ENCODE measurements at places on chromosomes 13 and 19.

DNA sequence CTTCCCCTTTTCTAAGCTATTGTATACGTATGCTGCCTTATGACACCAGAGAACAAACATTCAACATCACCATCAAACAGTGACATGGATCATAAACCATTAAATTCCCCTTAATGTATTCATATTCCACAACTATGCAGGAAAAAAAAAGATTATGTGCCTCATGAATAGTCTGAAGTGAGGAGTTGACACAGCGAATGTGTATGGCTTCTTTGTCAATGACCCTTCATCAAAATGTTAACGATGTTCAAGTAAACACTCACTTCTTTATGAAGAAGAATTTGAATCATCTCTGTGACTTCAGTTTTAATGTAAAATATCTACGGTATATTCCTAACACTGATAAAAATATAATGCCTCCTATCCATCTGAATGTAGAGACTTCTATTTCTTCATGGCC, 44.6 kb downstream of the SMAD9 start:
- DNase-seq, result peak; percentile 1

- no peak for DNase-seq
These were observed 1140.3 kb upstream of the SLC10A2 start for GRCh38 chr13:104206450-104207044.

GRCh38 chr19:44689290-44690130, 9.4 kb upstream of the CEACAM16 start:
- DNase-seq, result peak; percentile 59

DNA sequence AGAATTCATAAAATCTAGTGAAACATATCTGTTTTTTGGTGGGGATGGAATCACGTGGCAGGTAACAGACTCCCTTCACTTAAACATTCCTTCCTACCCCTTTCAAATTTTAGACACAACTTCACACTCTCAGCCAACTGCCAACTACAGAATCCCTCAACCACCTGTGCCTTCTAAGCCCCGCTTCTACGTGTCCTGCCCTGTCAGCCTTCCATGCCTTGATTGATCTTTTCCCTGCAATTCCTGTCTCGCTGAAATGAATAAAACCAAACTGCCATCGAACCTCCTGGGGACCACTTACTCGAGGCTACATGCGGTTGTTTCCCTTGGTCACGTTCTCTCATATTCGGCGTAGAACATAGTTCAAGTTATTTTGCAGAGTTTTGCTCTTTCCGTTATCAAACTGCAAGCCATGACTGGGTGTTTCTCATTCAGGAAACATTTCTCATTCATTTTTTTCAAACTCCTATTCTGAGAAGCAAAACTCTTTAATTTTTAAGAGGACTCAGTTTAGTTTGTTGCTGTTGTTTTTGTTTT, 1.1 kb downstream of the ZNF625 start:
- DNase-seq, result no peak

GRCh38 chr19:20318616-20319015, 151.6 kb downstream of the ZNF486 start:
- no peak for DNase-seq

DNA sequence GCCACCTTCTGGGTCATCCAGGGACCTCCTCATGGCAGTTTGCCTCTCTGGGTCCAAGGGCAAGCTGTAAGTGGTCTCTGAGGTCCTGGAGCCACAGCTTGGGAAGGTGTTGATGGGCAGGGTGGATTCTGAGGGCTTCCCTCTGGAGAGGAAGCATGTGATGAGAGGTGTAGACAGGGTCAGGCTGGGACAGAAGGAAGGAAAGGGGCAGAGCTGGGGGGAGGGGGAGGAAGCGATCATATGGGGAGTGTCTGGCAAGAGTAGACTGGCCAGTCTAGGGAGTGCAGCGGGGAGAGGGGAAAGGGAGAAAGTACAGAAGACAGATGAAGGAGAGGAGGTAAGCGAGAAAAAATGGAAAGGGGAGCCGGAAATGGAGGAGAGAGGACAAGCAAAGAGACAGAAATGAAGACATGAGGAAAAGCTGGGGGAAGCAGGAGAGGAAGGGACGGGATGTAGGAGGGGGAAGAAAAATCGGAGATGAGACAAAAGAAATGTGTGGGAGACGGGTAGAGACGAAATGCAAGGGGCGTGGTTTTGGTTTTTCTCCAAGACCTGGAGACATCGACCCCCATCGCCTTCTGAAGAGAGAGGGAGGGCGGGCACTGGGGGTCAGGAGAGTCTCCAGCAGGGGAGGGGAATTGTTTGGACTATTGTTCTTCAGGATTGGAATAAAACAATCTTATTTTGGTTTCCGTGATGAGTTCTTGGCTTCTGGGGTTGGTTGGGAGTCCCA, 26.6 kb downstream of the ZSWIM9 start:
- DNase-seq, result no peak

- no peak for DNase-seq
These were observed 5.4 kb upstream of the LRFN1 start for GRCh38 chr19:39325778-39326665.

- DNase-seq, result no peak
These were observed 7.5 kb downstream of the ZNF331 start for GRCh38 chr19:53545271-53546065.

GRCh38 chr19:44587963-44588770, 25.2 kb upstream of the IGSF23 start:
- no peak for DNase-seq

DNA sequence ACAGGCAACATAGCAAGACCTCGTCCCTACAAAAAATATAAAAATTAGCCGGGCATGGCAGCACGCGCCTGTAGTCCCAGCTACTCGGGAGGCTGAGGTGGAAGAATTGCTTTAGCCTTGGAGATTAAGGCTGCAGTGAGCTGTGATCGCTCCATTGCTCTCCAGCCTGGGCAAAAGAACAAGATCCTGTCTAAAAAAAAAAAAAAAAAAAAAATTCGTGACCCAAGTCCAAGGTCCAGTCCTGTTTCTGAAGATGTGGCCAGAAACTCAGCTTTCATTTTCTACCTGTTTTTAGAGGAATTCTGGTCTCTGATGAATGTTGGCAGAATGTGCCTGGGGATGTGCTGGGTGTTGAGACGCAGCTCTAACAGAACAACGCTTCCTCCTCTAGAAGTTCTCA, 1.9 kb upstream of the PGPEP1 start:
- DNase-seq, result no peak

- DNase-seq, result no peak
These were observed 173.8 kb downstream of the EFNB2 start for GRCh38 chr13:106361621-106362020.

GRCh38 chr13:113186061-113186900, 22.2 kb downstream of the PCID2 start:
- DNase-seq, result no peak

DNA sequence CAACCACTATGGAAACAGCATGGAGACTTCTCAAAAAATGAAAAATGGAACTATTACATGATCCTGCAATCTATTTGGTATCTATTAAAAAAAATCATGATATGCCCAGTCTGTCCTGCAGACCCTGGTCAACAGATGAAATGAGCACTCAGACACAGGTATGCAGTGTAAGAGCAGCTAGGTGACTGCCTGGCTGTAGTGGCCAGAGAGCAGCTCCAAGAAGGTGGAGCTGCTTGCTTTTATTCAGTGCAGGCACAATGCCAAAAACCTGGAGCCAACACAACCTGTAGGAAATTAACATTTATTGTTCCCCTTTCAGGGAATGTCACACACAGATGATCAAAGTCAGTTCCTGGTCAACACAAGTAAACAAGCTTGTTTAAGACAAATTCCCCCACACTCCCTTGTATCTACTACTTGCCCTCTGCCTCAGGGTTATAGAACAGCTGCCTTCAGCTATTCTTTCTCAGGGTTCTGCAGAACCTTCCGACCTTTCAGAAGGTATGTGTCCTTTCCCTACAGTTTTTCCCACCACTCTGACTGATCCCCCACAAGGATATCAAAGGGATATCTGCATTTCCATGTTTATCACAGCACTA, 933.7 kb upstream of the SLITRK5 start:
- no peak for DNase-seq

DNA sequence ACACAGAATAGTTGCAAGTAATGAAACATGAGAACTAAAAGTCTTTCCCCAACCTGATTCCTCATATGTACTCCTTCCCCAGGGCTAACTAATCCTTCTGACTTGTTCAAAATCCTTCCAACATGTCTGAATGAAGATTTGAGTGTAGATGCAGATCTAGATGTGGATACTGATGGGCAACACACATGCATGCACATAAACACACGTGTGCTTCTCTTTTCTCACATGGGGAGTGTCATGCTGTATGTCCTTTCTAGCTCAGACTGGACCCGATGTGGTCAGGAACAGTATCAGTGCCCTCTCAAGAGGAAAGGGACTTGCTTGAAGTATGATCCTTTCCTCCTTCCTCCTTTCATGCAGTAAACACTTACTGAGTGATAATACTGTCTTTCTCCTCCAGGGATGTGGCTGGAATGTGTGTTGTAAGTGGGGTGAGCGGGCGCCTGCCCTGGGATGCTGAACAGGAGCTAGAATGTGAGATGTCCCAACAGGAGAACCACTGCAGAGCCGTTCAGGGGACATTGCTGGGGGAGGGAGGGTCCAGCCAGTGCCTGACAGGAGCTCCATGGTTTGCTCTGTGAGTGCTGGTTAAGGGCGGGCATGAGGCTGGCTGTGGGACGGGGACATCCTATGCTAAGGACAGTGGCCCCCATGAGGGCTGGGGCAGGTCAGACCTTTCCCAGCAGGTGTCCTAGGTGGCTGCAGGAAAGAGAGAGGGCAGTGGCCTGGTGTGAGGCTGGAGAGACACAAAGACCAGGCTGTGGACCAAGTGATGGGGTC, 146.9 kb downstream of the TEX29 start:
- DNase-seq, result no peak

GRCh38 chr19:662207-662961, 630 bp downstream of the RNF126 start:
- DNase-seq, result peak; percentile 20

- DNase-seq, result peak; percentile 44
These were observed 154.2 kb upstream of the KLF12 start for GRCh38 chr13:74288361-74288911.

DNA sequence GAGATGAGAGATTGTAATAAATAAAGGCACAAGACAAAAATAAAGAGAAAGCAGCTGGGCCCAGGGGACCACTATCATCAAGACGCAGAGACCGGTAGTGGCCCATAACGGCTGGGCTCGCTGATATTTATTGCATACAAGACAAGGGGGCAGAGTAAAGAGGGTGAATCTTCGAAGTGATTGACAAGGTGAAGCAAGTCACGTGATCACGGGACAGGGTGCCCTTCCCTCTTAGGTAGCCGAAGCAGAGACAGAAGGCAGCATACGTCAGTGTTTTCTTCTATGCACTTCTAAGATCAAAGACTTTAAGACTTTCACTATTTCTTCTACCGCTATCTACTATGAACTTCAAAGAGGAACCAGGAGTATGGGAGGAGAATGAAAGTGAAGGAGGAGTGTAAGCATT, 4.6 kb upstream of the PRKCG start:
- no peak for DNase-seq

GRCh38 chr13:96575423-96576320, 418.6 kb downstream of the OXGR1 start:
- DNase-seq, result no peak

- DNase-seq, result no peak
These were observed 20.3 kb downstream of the LGALS16 start for GRCh38 chr19:39676004-39676403.

GRCh38 chr19:15439078-15439799, 10.5 kb downstream of the WIZ start:
- DNase-seq, result no peak

DNA sequence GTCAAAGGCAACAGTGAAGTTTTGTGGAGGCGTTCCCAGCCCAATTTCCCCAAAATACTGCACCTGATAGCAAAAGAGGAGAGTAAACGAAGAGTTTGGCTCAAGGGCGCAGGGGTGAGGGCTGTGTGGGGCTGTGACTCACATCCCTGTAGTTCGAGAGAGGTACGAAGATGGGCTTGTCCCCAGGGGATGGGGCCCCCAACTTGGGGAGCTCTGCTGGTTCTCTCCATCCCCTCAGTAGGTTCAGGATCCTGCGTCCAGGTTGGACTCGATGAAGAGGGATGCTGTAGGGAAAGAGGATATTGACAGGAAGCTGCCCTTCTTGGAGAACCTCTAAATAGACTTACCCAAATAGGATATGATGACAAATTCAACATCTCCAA, 3.4 kb downstream of the NAPSA start:
- DNase-seq, result no peak

DNA sequence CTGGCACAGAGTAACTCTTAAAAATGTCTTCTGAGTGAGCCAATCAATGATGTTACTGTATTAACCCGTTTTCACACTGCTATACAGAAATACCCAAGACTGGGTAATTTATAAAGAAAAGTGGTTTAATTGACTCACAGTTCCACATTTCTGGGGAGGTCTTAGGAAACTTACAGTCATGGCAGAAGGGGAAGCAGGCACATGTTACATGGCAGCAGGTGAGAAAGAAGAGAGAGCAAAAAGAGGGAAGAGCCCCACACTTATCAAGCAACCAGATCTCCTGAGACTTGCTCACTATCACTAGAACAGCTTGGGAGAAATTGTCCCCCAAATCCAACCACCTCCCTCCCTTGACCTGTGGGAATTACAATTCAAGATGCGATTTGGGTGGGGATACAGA, 97.6 kb upstream of the MIR17HG start:
- DNase-seq, result no peak

- no peak for DNase-seq
These were observed 31.4 kb upstream of the MPHOSPH8 start for GRCh38 chr13:19601749-19602725.

GRCh38 chr13:43939086-43939485, 59.4 kb downstream of the LACC1 start:
- DNase-seq, result no peak
